ENCODE measurements at places on chromosomes 7 and 10.

- DNase-seq = no peak
Measured at GRCh38 chr7:142519079-142520078, 229.9 kb upstream of the PRSS1 start.

DNA sequence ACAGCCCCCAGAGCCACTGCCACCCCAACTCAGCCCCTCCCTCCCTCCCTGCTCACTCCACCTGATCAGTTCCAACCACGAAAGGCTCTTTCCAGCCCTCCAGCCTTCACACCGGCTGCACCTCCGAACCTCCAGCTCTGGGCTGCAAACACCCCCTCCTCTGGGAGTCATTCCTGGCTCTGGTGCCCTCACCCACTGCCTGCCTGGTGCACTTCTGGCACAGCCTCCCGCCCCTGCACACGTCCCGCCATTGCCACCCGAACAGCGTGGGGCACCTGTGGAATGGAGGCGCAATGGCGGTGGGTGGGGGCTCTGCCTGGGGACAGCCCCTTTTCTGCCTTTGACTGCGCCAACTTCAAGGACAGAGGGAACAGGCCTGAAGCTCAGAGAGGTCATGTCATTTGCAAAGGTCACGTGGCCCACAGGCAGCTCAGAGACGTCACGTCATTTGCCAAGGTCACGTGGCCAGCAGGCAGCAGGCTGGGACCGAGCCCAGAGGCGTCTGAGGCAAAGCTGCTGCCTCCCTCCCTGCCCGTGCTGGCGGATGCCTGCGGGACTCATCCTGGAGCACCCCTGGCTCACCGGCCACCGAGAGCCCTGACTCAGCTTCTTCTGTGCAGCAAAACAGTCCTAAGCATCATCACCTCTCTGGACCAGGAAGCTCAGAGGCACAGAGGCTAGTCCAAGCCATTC, 76.0 kb upstream of the DNAAF5 start:
- no peak for DNase-seq

DNA sequence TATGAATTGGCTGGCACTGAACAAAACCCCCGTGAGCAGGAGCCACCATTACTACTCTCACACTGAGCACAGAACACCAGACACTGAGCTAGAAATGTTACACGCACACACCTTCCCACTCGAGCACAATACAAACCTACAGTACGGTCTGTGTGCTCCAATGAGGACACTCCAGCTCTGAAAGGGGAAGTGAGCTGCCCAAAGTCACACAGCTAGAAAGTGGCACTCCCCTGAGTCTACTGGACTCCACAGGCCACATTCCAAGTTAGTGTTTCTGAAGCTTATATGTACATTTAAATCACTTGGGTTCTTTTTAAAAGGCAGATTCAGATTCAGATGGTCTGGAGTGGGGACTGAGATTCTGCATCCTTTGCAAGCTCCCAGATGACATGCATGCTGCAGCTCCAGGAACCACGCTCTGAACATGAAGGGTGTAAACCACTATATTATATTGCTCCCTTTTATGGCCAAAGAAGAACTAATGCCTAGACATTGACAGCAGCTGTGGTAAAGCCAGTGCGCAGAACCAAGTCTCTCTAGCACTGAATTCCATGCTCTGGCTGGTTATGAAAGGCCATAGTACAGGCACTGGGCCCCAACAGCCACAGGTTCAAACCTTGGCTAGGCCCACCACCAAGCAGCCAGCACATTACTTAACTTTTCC, 77.1 kb downstream of the FRMPD2 start:
- DNase-seq = no peak

DNA sequence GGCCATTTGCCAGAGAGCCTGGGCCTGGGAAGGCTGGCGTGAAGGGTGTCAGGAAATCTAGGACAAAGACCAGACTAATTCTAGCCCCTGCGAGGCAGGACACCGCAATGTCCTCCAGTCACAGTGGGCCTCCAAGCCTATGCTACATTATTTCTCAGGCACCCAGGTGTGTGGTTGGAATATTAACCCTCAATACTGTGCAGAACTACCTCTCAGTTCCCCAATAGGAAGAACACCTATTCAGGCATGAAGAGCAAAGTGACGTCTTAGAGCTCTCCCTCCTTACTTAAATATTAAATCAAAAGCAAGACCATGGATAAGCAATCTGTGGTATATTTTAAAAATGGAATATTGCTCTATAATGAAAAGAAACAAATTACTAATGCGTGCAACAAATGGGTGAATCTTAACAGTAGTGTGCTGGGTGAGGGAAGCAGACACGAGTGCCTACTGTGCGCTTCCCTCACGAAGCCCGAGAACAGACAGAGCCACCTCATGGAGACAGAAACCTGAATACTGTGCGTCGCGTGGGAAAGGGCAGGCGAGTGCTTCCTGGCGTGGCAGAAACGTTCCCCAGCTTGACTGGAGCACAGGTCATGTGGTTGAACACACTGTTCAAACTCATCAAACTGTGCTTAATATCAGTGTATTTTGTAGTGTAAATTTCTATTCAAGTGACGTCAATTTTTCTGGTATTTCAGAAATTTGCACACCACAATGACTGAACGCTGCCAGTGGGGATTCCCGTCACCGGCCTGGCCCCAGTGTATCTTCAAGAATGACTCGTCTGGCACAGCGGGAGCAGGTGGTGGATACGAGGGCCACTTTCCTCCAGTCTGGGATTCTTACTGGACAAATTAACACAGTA, 15.5 kb upstream of the PTPRN2 start:
- DNase-seq = no peak

GRCh38 chr7:131040467-131040932, 287.2 kb upstream of the MKLN1 start:
- no peak for DNase-seq

- no peak for DNase-seq
Measured at GRCh38 chr10:87916515-87916914, 53.1 kb downstream of the PTEN start.

- no peak for DNase-seq
Measured at GRCh38 chr10:110208614-110209453, 1.4 kb downstream of the MXI1 start.

DNA sequence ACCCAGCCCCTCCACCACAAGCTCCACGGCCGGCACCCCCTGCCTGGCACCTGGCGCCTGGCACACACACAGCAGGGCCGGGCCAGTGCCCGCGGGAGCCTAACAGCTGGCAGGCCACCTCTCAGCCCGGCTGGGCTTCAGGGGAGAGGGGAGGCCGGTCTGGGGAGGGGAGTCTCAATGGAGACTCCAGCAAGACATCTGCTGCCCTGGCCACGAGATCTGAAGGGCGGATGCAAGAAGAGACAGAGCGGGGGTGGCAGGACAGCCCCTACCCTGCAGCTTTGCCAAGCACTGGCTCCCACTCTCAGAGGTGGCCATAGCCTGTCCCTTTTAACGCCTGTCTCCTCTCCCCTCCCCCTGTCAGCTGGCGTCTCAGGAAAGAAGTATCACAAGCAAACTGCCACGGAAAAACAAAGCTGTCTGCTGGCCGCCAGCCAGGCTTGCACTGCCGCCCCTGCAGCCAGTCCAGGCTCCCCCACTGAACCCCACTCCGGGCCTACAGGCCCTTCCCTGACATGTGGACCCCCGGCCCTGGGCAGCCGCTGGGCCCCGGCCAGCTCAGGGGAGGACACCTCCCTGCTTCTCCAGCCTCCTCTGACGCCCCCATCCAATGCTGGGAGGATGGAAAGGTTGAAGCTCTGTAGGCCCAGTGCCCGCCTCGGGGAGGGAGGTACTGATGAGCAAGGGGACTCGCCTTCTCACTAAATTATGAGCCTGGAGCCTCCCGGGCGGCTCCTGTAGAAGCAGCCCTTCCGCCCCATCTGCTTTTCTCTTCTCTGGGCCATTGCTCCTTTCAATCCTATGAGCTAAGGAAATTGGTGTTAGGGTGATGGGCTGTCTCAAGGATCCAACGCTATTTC, 178.4 kb downstream of the ARHGAP12 start:
- DNase-seq = no peak
